Stimulated activated CD4-positive, alpha-beta T cell treated with anti-CD3 and anti-CD28 coated beads, Interleukin-15, amount 100 ng/mL, for 1 hour (primary cell): ENCODE measurements at places on chromosomes 3 and 15.

- DNase-seq = no peak
Measured at GRCh38 chr15:92578096-92578835, 77.3 kb downstream of the FAM174B start.

DNA sequence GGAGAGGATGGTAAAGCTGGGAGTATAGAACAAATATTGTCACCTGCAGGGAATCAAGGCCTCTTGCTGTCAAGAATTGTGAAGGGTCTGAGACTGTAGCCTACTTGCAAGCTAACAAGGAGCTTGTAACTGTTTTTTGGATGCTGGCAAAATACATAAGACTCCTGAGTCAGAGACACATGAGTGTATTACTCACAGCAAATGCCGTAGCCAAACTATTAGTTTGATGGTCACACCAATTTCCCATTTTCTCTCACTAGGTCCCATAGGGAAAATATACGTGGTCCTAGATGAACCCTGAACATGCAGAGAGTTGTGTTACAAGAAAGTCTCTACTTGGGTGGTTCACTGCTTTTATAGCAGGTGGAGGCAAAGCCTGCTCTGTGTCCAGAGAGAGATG is 44.7 kb upstream of the LIPC start:
- DNase-seq = no peak

GRCh38 chr15:42137461-42138261 is 18.8 kb downstream of the PLA2G4F start:
- DNase-seq = no peak

DNA sequence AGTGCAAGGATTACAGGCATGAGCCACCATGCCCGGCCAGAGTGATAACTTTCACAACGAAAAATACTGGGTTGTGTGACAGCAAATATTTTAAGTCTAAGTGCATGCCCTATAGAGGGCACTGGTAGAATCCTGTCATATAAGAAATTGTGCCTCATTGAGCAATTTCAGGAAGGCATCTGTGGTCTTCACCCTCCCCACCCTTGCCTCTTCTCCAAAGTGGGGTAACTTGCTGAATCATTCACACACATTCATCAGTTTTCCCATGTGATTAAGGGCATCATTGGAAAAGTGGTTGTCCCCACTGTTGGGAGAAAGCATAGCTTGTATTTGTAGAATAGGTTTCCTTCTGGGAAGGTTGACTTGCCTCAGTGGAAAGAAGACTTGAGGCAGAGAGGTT is 9.2 kb downstream of the MITF start:
- no peak for DNase-seq

DNA sequence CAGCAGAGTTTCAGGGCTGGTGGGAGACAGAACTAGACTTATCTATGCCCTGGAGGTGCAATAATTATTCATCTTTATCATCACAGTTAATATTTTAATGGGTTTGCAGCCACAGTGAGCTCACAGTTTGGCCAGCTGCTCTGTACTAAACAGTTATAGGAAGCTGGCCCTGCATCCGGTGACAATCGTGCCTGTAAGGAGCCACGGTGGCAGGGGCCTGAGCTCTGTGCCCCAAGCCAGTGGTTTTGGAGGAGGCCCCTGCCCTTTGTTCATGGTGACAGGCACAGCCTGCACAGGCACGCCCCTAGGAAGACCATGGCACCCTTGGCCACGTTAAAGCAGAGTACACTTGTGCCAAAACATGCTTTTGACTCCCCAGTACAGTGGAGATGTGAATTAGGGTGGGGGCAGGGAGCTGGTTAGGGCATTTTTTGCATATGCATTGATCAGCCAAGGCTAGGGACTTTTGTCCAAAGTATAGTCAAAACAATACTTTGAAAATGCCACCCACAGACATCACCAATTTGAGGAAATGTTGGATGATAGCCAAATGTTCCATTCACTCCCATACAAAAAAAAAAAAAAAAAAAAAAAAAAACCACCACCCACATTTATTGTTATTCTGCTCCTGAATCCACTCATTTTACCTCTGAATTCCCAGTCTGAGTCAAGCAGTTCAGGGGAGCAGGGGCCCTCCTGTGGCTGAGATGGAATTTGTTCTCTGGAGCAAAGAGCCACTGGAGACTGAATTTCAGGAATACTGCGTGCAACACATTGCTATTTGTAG is 3.4 kb upstream of the RFTN1 start:
- no peak for DNase-seq

DNA sequence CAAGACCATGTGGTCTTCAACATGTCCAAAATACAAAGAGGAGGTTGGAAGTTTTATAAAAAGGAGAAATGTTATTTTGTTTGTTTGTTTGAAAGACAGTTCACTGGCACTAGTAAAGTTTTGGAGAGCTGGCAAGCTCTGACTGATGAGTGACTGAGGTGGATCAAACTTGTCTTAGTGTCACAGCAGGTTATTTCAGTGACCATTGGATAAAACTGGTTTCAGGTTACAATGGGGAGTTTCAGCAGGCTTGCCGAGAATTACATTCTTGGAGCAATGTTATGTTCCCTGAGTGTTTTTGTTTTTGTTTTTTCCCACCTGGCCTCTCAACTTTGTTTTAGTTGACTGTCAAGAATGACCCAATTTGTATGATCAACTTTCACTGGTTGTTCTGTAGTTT is 414.5 kb upstream of the ARHGEF26 start:
- DNase-seq = no peak

DNA sequence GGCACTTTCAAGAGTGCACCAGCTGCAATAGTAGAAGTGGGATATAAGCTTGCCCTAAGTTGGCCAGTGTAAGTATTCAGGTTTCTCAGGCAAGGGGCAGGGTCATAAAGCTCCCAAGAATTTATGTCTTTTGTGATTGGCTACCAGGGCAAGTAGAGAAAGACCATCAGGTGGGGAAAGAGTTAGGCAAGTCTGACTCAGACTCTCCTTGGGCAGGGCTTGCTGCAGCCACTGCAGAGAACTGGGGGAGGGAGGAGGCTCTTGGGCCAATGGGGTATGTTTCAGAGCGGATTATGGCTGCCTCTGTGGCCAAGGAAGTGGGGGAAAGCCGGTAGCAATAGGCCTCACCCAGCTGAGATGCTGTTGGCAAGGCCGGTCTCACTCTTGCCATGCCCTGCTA is 44.6 kb upstream of the SLC25A36 start:
- DNase-seq = no peak

- DNase-seq = no peak
Measured at GRCh38 chr3:125011941-125012340, 43.9 kb downstream of the HEG1 start.

- no peak for DNase-seq
Measured at GRCh38 chr15:79682285-79682684, 214.5 kb downstream of the MTHFS start.

DNA sequence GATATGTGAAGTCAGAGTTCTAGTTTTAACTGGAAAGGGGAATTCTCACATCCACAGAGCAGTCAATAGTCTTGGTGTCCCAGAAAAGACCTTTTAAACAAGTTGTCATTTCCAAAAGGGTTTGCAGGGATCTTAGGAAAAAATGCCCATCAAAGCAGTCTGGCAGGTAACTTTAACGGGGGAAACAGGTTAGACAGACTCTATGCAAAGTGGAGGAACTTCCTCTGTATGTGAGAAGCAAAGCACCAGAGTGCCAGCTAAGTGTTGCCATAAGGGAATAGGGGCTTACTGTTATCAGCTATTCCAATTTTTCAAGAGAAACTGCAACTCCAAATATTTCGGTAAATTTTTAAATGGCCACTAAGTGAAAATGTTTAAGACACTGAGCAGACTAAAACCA is 307.9 kb upstream of the MDFIC2 start:
- no peak for DNase-seq

- no peak for DNase-seq
Measured at GRCh38 chr3:58055314-58055713, 47.1 kb downstream of the FLNB start.

DNA sequence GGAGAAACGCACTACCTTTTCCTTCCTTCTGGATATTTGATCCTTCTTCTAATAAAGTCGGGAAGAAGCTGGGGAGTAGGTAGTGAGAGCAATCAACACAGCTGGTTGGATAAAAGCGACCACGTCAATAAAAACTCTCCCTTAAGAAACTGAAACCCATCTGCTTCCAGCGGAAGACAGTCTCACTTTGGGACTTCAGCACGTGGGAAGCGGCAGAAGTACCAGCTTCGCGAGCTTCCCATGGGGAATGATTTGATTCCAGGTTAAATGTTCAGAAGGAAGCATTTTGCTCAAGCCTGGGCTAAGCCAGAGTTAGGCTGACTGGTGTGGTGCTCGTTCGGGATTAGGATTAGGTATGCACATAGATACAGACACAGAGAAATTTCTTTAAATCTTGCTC is 262.3 kb upstream of the LYSMD4 start:
- DNase-seq = no peak

- DNase-seq = no peak
Measured at GRCh38 chr3:11604139-11604892, 39.4 kb downstream of the VGLL4 start.

DNA sequence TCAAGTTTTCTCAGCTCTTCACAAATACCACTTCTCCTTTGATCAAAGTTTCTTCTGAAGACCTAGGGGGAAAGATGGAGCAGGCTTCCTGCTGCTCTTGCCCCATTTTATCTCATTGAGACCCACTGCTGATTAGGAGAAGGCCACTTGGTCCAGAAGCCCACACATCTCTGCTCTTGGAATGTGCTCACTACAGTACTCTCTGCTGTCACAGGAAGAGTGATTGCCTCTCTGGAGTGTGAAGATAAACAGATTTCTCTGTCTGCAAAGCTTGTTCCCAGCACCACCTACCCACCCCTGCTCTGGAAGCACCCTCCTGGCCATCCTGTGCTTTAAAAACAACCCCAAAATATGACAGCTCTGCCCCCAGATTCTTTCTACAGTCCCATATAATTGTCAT is 41.3 kb upstream of the PRTG start:
- no peak for DNase-seq

- no peak for DNase-seq
Measured at GRCh38 chr3:153379516-153379915, 217.5 kb downstream of the RAP2B start.

GRCh38 chr15:63899193-63899592 is 65.4 kb upstream of the HERC1 start:
- no peak for DNase-seq

DNA sequence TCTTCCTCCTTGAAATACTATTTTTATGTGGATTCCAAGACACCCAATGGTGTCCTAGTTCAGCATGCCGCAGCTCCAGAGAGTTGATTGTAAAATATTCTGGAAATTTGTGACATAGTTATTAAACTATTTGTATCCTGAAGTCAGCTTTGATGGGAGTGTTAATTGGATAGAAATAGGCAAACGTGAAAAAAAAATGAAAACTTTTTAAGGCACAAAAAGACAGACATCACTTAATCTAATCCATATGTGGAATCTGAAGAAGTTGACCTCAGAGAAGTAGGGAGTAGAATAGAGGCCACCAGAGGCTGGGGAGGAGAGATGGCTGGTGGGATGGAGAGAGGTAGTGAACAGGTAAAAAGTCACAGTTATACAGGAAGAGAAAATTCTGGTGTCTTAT is 704.2 kb downstream of the ROBO1 start:
- DNase-seq = no peak
